ENCODE measurements at places on chromosomes 2 and 18. TPM values are rescaled to one million over a fixed set of nuclear protein-coding genes. Genes with fewer than 3 reads are reported as not detected.

DNA sequence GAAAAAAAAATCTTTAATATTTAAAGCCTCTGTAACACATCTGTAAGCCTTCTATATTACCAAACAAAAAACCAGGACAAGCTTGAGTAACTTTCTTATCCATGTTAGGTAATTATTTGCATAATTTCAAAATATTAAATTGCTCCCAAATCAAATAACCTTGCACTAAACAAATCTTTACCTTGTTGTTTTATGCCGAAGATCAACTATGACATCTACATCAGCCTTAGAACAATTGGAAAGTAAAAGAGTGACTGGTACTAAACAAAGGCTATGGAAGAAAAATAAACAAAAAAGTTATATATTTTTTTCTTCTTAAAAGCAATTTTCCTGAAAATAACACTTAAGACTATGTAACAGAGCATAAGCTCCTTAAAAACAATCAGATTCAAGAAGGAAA is 71.2 kb upstream of the SLC25A52 start:
- DNase-seq = no peak

DNA sequence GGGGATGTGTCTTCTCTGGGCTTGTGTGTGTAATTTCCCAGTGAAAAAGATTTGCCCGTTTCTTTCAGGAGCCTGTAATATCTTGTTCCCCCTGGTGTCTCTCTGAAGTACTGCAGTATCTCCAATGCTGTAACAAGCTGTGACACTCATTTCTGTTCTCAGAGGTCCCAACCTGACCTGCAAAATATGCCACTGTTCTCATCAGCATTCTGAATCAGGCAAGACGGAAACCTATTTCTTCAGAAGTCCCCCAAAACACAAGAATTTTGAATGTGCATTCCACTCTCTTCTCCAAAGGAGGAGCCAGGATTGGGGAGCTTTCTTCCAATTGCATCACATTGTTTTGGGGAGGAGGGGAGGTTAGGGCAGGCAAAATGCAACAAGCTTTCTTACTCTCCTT is 77.0 kb upstream of the CNGA3 start:
- peak; percentile 27 for DNase-seq

Gene GCFC2
- polyA plus RNA-seq = 5.7 TPM

Gene CENPA
- 18.6 TPM for polyA plus RNA-seq

Gene CXXC1
- 128 TPM for polyA plus RNA-seq

DNA sequence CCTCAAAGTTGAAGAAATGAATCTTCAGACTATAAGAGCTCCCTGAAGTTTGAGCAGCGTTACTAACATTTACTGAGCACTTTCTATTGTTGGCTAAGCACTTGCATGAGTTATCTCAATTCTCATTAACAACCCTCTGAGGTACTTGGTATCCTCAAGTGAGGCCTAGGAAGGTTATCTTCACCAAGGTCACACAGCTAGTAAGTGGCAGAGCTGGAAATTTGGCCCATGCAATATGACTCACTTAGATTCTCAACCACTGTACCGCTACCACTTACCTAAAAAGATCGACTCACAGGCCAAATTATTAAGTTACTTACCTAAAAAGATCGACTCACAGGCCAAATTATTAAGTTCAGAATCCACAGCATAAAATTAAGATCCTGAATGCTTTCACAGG is 8.7 kb upstream of the METAP1D start:
- no peak for DNase-seq

DNA sequence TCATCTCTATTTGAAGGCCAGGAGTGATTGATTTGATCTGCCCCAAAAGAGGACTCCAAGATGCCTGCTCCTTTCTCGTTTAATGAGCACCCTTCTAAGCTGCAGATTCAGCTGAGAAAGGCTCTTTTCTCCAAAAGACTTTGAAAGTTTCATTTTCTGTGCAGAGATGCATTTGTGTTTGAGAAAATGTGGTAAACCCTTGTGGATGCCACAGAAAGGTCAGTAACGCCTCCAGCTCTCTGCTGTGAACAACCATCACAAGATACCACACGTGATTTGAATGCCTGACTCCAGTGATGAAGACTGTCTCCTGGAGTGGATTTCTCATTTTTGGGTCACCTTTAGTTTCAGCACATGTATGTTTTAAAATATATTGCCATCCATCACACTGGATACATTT is 35.0 kb upstream of the CCDC85A start:
- no peak for DNase-seq

DNA sequence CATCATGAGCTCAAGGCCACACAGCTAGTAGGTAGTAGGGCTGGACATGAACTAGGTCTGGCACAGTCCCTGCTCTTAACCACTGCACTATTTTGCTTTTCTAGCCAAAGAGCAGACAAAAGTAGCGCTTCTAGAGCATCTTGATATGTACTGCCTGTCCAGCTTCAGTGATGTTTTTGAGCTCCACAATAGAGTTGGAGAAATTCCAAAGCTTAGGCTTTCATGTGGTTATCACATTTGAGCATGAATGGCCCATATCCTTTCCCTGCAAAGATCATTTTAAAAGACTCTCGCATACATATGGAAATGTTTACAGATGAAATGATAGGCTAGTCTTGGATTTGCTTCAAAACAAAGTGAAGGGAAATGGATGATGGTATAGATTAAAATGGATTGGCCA is 128.7 kb downstream of the MAP3K20 start:
- peak; percentile 81 for DNase-seq

GRCh38 chr18:12772111-12772510 is 69.3 kb downstream of the PSMG2 start:
- no peak for DNase-seq

- DNase-seq = no peak
Measured at GRCh38 chr2:106642679-106643078, 155.5 kb downstream of the CD8B2 start.

DNA sequence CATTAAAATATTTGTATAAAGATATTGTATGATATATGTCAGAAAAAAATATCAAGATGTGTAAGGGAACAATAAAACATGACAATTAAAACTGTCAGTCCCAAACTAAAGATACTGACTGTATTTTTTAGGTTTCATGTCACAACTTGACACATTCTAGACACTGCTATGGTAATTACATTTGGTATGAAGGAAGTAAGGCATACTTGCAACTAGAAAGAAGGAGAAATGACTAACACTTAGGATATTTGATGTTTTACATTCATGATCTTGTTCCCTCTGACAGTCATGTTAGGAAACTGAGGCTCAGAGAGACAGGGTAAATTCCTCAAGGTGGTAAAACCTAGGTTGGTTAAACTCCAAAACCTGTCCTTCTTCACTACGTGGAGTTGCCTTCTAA is 68.3 kb downstream of the TMEFF2 start:
- DNase-seq = no peak

- no peak for DNase-seq
Measured at GRCh38 chr2:179177694-179178093, 86.9 kb downstream of the SESTD1 start.

DNA sequence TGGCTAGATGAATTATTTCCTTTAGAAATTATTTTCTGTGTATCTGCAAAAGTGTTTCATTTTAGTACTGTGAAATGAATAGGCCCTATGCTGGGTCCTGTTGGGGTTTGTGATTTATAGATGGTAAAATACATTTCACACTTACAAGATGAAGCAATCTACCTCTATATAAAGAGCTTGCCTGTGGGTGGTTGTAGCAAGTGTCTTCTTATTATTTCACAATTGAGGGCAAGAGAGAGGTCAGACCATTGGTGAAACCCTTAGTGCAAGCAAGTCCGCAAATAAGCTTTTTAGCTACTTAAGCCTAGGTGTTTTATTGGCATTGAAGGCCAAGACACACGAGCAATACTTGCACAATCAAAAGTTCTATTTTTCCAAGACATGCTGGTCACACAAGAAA is 153.1 kb downstream of the FMNL2 start:
- DNase-seq = no peak

Gene CCDC102B
- 0.35 TPM for polyA plus RNA-seq

GRCh38 chr2:143150287-143150686 is 21.1 kb downstream of the ARHGAP15 start:
- no peak for DNase-seq

Gene KLHL41
- polyA plus RNA-seq = 0.08 TPM

Gene TRIM54
- 1.6 TPM for polyA plus RNA-seq

- DNase-seq = no peak
Measured at GRCh38 chr2:20157193-20157891, 67.6 kb downstream of the SDC1 start.
